ENCODE measurements at places on chromosomes 5 and 9. TPM values are rescaled to one million over a fixed set of nuclear protein-coding genes. Genes with fewer than 3 reads are reported as not detected.
A peak's percentile ranks its signal among the peaks of the same experiment; 100 is the strongest.

- no peaks in the 10 kb centered on the region for H3K4me1 ChIP-seq
- H3K4me3 ChIP-seq: no peak overlapping the region
- H3K27ac ChIP-seq: no peak overlapping the region
- H3K27me3 ChIP-seq: peaks cover 2% of the 10 kb centered on the region
- no peaks in the 10 kb centered on the region for H3K36me3 ChIP-seq
These were observed 99.3 kb upstream of the NIPBL start for GRCh38 chr5:36777105-36777757.

SLC34A3 gene
- 0.09 TPM for total RNA-seq

DNA sequence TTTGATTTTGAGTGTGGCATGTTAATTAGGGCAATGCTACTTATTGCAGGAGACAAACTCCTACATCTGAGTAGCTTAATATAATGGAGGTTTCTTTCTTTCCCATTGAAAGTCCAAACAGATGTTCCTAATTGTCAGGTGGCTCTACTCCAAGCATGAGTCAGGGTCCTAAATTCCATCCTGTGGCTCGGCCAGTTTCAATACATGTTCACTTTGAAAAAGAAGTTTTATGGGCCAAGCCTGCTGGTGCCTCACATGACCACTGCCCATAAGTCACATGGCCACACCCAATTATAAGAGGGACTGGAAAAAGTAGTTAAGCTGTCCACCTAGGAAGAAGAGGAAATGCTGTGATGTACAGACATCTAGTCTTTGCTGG lies 170.4 kb downstream of the ARRDC3 start:
- H3K36me3 ChIP-seq: no peaks in the 10 kb centered on the region
- peaks cover 11% of the 10 kb centered on the region for H3K4me1 ChIP-seq
- H3K4me3 ChIP-seq: peak overlapping the region; percentile 15
- peak; percentile 91 for DNase-seq
- peak overlapping the region; percentile 79 for H3K27ac ChIP-seq
- no peaks in the 10 kb centered on the region for H3K27me3 ChIP-seq

LMBRD2 gene
- 9.0 TPM for total RNA-seq

DNA sequence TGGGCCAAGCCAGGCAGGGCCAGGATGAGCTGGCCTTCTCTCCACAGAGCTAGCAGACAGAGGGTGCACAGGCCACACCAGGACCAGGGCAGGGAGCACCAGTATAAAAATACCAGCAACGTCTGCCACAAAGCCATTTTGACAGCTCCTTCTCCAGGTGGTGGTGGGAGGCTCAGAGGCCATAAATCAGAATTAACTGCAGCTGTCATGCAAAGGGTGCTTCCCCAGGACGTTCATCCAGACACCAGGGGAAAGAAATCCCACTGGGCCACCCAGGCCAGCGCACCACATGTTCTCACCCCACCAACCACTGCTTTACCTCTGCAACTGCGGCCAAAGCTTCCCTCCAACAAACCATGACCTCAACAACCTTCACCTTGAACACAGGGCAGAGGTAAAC lies 403.7 kb upstream of the TRPC7 start:
- no peaks in the 10 kb centered on the region for H3K4me1 ChIP-seq
- peaks cover 7% of the 10 kb centered on the region for H3K27me3 ChIP-seq
- no peaks in the 10 kb centered on the region for H3K36me3 ChIP-seq
- H3K4me3 ChIP-seq: no peak overlapping the region
- H3K27ac ChIP-seq: no peak overlapping the region

PLGRKT gene
- total RNA-seq: 10.6 TPM

CCDC192 gene
- not detected for total RNA-seq

- peaks cover 3% of the 10 kb centered on the region for H3K36me3 ChIP-seq
- peaks cover 18% of the 10 kb centered on the region for H3K4me1 ChIP-seq
- H3K4me3 ChIP-seq: no peak overlapping the region
- DNase-seq: peak; percentile 41
These were observed 21.8 kb downstream of the STOM start for GRCh38 chr9:121348221-121348620.

DNA sequence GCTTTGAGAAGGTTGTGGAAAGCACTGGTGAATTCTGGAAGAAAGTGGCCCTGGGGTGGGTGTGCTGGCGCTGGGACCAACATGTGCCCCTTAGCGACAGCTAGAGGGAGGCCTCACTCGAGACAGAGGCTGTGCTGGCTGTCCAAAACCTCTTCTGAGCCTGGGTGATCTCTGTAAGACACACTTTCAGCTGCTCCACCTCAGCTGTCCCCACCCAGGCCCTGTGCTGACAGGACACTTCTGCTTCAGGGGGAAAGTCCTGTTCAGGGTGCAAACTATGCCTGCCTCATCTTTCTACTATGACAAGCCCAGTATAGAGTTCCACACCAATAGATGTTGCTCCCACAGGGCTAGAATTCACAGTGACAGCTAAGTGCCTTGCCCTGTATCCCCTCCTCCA lies 426.4 kb downstream of the MED10 start:
- no peak overlapping the region for H3K27ac ChIP-seq
- H3K4me1 ChIP-seq: no peaks in the 10 kb centered on the region
- no peak for DNase-seq
- H3K27me3 ChIP-seq: no peaks in the 10 kb centered on the region
- no peak overlapping the region for H3K4me3 ChIP-seq

SLC45A2 gene
- total RNA-seq: 0.82 TPM

DNA sequence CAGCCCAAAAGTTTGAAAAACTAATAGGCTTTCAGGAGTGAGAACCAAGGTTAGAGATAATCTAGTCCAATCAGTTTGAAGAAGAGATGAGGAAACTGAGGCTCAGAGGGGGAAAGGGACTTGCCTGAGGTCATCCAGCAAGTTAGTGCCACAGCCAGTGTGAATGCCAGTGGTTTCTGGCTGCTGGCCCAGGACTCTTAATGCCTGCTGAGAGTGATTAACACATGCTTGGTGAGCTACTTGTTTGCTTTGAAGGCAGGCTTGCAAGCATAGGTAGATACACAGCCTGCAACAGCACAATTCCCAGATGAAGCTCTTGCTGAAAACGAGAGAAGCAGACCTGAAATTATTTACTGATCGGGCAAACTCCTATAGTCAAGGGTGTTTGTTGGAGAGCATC lies 591.6 kb upstream of the SGCD start:
- no peaks in the 10 kb centered on the region for H3K36me3 ChIP-seq
- H3K4me3 ChIP-seq: no peak overlapping the region
- no peaks in the 10 kb centered on the region for H3K4me1 ChIP-seq

BTNL9 gene
- not detected for total RNA-seq

GRCh38 chr9:96062031-96062430 lies 186.5 kb downstream of the ERCC6L2 start:
- peaks cover 3% of the 10 kb centered on the region for H3K27me3 ChIP-seq
- no peaks in the 10 kb centered on the region for H3K4me1 ChIP-seq
- no peak for DNase-seq

SURF1 gene
- total RNA-seq: 35.7 TPM

- H3K4me1 ChIP-seq: peaks cover 41% of the 10 kb centered on the region
- peak overlapping the region; percentile 2 for H3K4me3 ChIP-seq
- peak overlapping the region; percentile 81 for H3K27ac ChIP-seq
- H3K36me3 ChIP-seq: no peaks in the 10 kb centered on the region
- no peaks in the 10 kb centered on the region for H3K27me3 ChIP-seq
- peak; percentile 90 for DNase-seq
These were observed 122.0 kb downstream of the GDNF start for GRCh38 chr5:37717613-37718431.

- peaks cover 3% of the 10 kb centered on the region for H3K4me1 ChIP-seq
- no peaks in the 10 kb centered on the region for H3K36me3 ChIP-seq
- no peaks in the 10 kb centered on the region for H3K27me3 ChIP-seq
- no peak overlapping the region for H3K4me3 ChIP-seq
- H3K27ac ChIP-seq: no peak overlapping the region
- DNase-seq: no peak
These were observed 45.0 kb upstream of the PRRC2B start for GRCh38 chr9:131348631-131349521.

TPRN gene
- total RNA-seq: 17.2 TPM

FRMD3 gene
- total RNA-seq: 0.29 TPM

PRR16 gene
- total RNA-seq: 9.1 TPM

DNA sequence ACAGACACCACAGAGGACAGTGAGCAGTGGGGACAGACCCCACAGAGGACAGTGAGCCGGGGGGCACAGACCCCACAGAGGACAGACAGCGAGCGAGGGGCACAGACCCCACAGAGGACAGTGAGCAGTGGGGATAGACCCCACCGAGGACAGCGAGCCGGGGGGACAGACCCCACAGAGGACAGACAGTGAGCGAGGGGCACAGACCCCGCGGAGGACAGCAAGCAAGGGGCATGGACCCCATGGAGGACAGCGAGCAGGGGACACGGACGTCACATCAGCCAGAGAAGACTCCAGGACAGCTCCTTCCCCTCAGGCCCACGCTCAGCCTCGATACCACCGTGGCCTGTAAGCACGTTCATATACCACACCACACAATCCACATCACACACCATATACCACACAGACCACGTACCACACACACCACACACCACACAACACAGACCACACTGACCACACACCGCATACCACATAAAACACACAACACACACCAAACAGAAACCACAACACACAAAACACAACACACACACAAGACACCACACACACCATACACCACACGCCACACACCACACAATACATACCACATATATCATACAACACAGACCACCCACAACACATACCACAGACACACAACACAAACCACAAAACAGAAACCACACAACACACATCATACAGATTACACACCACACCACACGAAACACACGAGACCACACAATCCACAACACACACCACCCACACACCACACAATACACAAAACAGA lies 5.2 kb upstream of the ZDHHC11 start:
- no peaks in the 10 kb centered on the region for H3K4me1 ChIP-seq
- peak; percentile 6 for DNase-seq
- H3K27ac ChIP-seq: no peak overlapping the region

- H3K4me1 ChIP-seq: peaks cover 3% of the 10 kb centered on the region
- no peak overlapping the region for H3K27ac ChIP-seq
- no peak overlapping the region for H3K4me3 ChIP-seq
These were observed 16.8 kb upstream of the ANGPTL2 start for GRCh38 chr9:127139071-127139731.

ACOT12 gene
- not detected for total RNA-seq

PCDHA3 gene
- 1.1 TPM for total RNA-seq

SPARC gene
- total RNA-seq: 15,667 TPM

CTNNA1 gene
- total RNA-seq: 359 TPM

LHX3 gene
- not detected for total RNA-seq

DNA sequence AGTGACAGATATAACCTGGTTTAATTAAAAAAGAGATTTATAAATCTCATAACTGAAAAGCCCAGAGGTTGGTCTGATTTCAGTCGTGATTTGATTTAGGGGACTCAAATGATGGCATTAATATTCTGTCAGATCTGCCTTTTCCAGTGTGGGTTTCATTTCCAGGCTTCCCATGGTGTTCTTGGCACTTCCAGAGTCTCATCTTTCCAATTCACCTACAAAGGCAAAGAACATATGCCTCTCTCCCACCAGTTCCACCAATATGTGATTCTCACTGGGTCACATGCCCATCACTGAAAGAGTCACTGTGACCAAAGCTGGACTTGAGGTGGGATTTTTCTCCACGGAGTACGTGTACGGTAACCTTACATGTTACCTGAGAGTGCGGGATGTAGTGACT lies 137.4 kb upstream of the IL12B start:
- no peak overlapping the region for H3K27ac ChIP-seq
- no peak overlapping the region for H3K4me3 ChIP-seq

PTGDS gene
- 5.6 TPM for total RNA-seq

- no peak overlapping the region for H3K27ac ChIP-seq
- no peaks in the 10 kb centered on the region for H3K27me3 ChIP-seq
- no peaks in the 10 kb centered on the region for H3K4me1 ChIP-seq
- H3K4me3 ChIP-seq: no peak overlapping the region
- no peak for DNase-seq
These were observed 273.4 kb downstream of the NR3C1 start for GRCh38 chr5:143129910-143130612.

SLC25A46 gene
- total RNA-seq: 39.1 TPM

GRCh38 chr9:77981332-77981731 lies 50.3 kb downstream of the GNAQ start:
- no peaks in the 10 kb centered on the region for H3K27me3 ChIP-seq
- peak overlapping the region; percentile 34 for H3K27ac ChIP-seq
- H3K4me3 ChIP-seq: no peak overlapping the region
- peaks cover 24% of the 10 kb centered on the region for H3K4me1 ChIP-seq
- no peaks in the 10 kb centered on the region for H3K36me3 ChIP-seq

NFIB gene
- 9.4 TPM for total RNA-seq

GRCh38 chr5:134046801-134047686 lies 42.3 kb upstream of the VDAC1 start:
- no peak overlapping the region for H3K4me3 ChIP-seq
- no peak overlapping the region for H3K27ac ChIP-seq
- no peaks in the 10 kb centered on the region for H3K4me1 ChIP-seq
- H3K36me3 ChIP-seq: no peaks in the 10 kb centered on the region
- no peaks in the 10 kb centered on the region for H3K27me3 ChIP-seq
- no peak for DNase-seq

DNA sequence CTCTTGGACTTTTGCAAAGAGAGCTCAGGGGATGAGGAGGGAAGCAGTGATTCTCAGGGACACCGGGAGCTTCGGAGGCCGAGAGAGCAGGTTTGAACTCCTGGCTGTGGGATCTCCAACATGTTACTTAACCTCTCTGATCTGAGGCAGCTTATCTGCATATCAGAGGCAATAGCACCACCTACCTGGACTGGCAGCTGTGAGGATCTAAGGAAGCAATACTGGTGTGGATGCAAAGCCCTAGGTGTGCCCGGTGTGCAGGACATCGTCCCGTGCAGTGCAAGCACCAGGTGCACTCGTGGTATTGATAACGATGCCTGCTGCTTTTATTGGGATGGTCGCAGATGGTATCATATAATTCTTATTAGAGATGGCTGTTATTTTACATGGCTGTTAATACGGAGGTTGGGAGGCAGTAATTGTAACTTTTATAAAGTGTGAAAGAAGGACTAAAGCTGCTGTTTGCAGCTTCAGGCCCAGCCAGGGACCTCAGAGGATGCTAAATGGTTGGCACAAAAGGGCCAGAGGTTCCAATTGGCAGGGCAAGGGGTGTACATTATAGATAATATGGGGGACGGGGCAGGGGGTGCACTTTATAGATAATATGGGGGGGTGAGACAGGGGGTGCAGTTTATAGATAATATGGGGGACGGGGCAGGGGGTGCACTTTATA lies 14.9 kb downstream of the COL5A1 start:
- no peaks in the 10 kb centered on the region for H3K27me3 ChIP-seq
- H3K36me3 ChIP-seq: peaks cover 13% of the 10 kb centered on the region
- no peak overlapping the region for H3K27ac ChIP-seq
- no peak for DNase-seq

DNA sequence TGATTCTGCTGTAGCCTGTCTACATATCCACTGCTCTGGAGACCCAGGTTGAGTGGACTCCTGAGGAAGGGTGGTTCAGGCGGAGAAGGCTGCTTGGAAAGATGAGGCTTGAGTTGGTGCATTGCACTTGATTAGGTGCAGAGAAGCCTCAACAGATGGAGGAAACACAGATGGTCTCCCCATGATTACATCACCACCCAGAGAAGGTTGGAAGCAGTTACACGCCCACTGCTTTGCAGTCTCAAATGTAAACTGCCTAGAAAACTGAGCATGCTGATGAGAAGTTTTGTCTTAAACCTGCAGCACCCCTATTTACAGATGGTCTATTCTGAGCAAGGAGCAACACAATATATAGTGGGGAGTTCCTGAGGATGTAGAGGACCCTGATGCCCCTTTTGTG lies 266.6 kb downstream of the PIK3R1 start:
- H3K27me3 ChIP-seq: no peaks in the 10 kb centered on the region
- H3K36me3 ChIP-seq: no peaks in the 10 kb centered on the region
- DNase-seq: no peak
- H3K27ac ChIP-seq: no peak overlapping the region

KCNV2 gene
- not detected for total RNA-seq

GGTA1 gene
- 0.18 TPM for total RNA-seq

SLCO6A1 gene
- total RNA-seq: not detected

- no peak for DNase-seq
- H3K36me3 ChIP-seq: no peaks in the 10 kb centered on the region
- no peak overlapping the region for H3K4me3 ChIP-seq
- no peaks in the 10 kb centered on the region for H3K4me1 ChIP-seq
These were observed 580.3 kb downstream of the BNC2 start for GRCh38 chr9:16290169-16290568.

SEMA5A gene
- 15.3 TPM for total RNA-seq
